Subcutaneous adipose tissue (tissue), 4 donors: ENCODE measurements at places on chromosomes 3 and 15. TPM values are rescaled to one million over a fixed set of nuclear protein-coding genes. Genes with fewer than 3 reads are reported as not detected.

GOLGA8T gene
- not detected for total RNA-seq

RETNLB gene
- not detected for total RNA-seq

BTBD1 gene
- 93.7 TPM for total RNA-seq

PARP3 gene
- 23.8 TPM for total RNA-seq

SEMA5B gene
- not detected for total RNA-seq

CLDN18 gene
- not detected for total RNA-seq

ACAD9 gene
- 87.0 TPM for total RNA-seq

CPNE4 gene
- total RNA-seq: not detected

DLEC1 gene
- 1.1 TPM for total RNA-seq

GUCA1C gene
- total RNA-seq: not detected

ABI3BP gene
- 51.2 TPM for total RNA-seq

UCN2 gene
- total RNA-seq: not detected

CAMP gene
- 21.4 TPM for total RNA-seq

PAQR9 gene
- not detected for total RNA-seq

HCLS1 gene
- total RNA-seq: 168 TPM

TICRR gene
- 0.51 TPM for total RNA-seq

PLA2G4E gene
- total RNA-seq: not detected

ASB14 gene
- not detected for total RNA-seq

PIGZ gene
- 18.5 TPM for total RNA-seq

PRKCD gene
- total RNA-seq: 84.0 TPM

CPEB1 gene
- 8.2 TPM for total RNA-seq

VGLL3 gene
- 62.1 TPM for total RNA-seq

PEX11A gene
- total RNA-seq: 80.3 TPM

HRH1 gene
- 4.1 TPM for total RNA-seq

WNT7A gene
- total RNA-seq: 0.17 TPM

PP2D1 gene
- total RNA-seq: not detected

TMEM87A gene
- 47.1 TPM for total RNA-seq

KNG1 gene
- not detected for total RNA-seq

MCF2L2 gene
- total RNA-seq: 0.16 TPM

MYL3 gene
- total RNA-seq: 5.1 TPM

GOLGA6B gene
- 0.75 TPM for total RNA-seq

LIPC gene
- total RNA-seq: not detected

TNFAIP8L3 gene
- 4.6 TPM for total RNA-seq

ACY1 gene
- total RNA-seq: 24.5 TPM

ERICH6 gene
- not detected for total RNA-seq

SGO1 gene
- 1.3 TPM for total RNA-seq
